Natural killer cell treated with Interleukin-12 subunit alpha and Interleukin-12 subunit beta and Interleukin-15 and Interleukin-18, amount 100 ng/mL, for 72 hours (primary cell): ENCODE measurements at places on chromosomes 11 and 22.

GRCh38 chr22:37824674-37825641 is 1.8 kb downstream of the GALR3 start:
- DNase-seq: no peak

- DNase-seq: no peak
These were observed 10.8 kb downstream of the RIBC2 start for GRCh38 chr22:45424241-45424731.

GRCh38 chr11:36210529-36210928 is 78.7 kb downstream of the COMMD9 start:
- DNase-seq: no peak

DNA sequence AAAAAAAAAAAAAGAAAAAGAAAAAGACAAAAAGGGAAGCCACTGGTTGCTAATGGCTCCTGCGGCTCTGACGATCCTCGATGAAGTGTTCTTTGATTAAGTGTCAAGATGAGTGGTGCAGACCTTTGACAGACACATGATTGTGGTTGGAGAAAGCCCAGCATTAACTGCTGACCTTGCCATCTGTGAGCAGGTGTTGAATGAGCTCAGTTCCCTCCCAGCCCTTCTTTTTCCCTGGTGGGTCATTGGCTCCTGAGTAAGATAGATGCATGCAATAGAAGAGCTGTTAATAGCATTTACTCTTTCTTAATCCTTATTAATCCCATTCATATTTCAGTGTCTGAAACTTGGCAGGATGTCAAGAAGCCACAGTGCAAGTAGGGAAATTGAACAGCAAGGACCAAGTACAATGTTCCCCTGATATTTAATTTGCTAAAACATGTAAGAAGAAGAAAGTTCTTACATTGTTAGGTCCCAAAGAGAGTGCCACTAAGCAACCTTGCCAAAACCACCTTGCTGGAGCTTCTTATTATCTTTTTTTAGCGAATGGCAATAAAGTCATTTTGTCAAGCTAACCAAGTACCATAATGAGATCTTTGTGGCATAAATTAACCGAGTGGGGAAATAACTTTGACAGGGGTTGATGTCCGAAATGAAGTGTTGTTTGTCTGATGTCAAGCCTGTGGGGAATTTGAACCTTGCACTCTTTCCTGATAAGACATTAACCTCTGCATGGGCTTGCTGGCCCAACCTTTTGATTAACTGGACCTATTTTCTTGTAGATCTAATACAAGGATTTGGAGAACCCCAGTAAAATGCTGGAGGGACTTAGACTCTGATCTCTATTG is 113.7 kb downstream of the PTPRJ start:
- no peak for DNase-seq
